T47D (cell line): ENCODE measurements at places on chromosomes 5 and 9.

DNA sequence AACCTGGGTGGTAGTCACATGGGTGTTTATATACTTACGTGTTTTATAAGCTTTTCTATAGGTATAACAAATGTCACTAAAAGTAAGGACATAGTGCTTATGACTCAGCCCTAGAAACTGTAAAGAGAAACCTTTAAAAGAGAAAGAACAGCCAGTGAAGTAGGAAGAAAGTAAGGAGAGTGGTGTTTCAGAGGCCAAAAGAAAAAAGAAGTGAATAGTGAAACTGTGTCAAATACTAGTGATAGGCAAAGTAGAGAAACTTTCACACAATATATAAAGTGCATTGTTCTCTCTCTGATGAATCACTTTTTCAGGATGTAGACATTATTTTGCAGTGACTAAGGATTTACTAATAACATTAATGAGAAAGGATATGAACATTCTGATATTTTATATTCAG lies 74.2 kb upstream of the SUSD1 start:
- DNase-seq: no peak

- no peak for DNase-seq
These were observed 34.3 kb upstream of the ARL15 start for GRCh38 chr5:54344653-54345052.

DNA sequence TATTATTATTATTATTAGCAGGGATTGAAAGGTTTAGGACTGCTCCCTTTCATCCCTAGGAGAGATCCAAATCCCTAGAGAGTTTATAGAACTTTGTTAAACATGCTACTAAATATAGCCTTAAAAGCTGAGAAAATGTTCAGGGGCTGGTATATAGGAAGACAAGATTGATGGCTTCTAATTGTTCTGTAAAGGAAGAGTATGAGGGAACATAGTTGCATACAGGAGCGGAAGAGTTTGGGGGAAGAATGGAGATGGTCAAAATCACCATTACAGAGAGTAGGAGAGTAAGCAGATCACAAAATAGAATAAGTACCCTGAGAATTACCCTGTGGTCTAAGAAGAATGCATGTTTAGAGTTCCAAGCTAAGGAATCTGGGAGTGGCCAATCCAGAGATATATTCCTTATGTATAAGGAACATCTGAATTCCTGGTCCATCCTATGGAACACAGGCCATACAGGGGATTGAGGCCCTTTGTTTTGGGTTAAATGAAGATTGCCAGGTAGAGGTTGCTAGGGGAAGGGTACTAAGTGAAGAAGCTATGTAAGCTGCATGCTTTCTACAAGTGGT lies 158.0 kb upstream of the APC start:
- no peak for DNase-seq

GRCh38 chr9:107410420-107410819 lies 79.1 kb downstream of the KLF4 start:
- DNase-seq: no peak
